Activated CD8-positive, alpha-beta T cell treated with anti-CD3 and anti-CD28 coated beads, Interleukin-2, amount 10 ng/mL, durations not matched to agents 7 days and 5 days (primary cell): ENCODE measurements at places on chromosomes 3 and 15. TPM values are rescaled to one million over a fixed set of nuclear protein-coding genes. Genes with fewer than 3 reads are reported as not detected.

- DNase-seq = no peak
Observed at GRCh38 chr15:80093854-80094418, 34.5 kb downstream of the ZFAND6 start.

GRCh38 chr3:72006631-72007556 lies 221.9 kb upstream of the PROK2 start:
- DNase-seq = no peak

GRCh38 chr15:68775671-68776476 lies 44.8 kb downstream of the ANP32A start:
- DNase-seq = no peak

DNA sequence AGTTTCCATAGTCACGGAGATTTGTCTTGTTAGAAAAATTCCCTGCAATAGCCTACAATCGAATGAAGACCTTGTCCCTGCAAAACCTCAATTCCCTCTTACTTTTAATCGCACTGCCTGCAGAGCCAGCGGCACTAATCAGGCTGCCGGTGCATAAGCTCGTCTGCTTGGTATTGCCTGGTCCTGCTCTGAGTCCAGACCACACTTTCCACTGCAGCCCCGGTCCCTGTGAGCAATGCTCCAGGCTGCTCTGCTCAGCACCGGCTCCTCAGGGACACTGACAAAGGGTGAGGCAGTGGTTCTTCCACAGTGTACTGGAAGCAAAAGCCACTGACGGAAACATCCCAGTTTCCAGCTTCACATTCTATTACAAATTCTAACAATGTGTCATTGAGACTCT lies 164.3 kb downstream of the OCA2 start:
- no peak for DNase-seq

GRCh38 chr15:40338041-40338657 lies 2.6 kb downstream of the CCDC9B start:
- DNase-seq = peak; percentile 83

- DNase-seq = no peak
Observed at GRCh38 chr15:35933531-35933930, 387.6 kb upstream of the DPH6 start.

DNA sequence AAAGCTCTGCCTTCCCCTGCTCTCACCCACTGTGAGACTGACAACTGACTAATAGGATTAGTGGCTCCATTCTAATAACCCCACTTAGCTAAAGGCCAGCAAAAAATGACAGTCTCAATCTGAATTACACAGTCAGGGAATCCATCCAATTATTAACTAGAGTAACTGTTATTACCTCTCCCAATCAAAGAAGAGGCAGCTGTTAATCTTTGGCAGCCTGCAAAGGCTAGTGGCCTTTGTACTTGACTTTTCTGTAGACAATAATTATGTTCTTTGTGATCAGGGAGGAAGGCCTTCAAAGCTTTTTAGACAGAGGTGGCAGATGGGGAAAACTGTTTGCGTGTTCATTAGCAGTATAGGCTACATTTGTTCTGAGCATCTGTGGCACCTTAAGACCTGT lies 177.7 kb downstream of the ISL2 start:
- DNase-seq = no peak

- no peak for DNase-seq
Observed at GRCh38 chr15:37572401-37572800, 362.0 kb upstream of the TMCO5A start.

DNA sequence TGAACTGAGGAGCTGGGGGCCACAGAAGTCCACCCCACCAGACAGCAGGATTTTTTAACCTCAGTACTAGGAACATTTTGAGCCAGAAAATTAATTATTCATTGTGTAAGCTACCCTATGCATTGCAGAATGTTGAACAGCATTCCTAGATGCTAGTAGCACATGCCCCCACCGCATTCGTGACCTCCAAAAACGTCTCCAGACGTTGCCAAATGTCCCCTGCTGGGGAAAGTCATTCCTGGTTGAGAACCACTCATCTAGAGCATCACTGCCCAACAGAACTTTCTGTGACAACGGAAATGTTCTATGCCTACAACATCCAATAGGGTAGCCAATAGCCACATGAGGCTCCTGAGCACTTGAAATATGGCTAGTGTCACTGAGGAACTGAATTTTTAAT lies 333.5 kb downstream of the FOXP1 start:
- DNase-seq = no peak

GRCh38 chr15:100596792-100597191 lies 5.2 kb downstream of the LINS1 start:
- peak; percentile 98 for DNase-seq

GRCh38 chr3:73787620-73788019 lies 162.9 kb upstream of the PDZRN3 start:
- no peak for DNase-seq

GRCh38 chr3:61805510-61806080 lies 244.2 kb downstream of the PTPRG start:
- DNase-seq = no peak

GRCh38 chr3:159879598-159879997 lies 109.0 kb upstream of the IL12A start:
- DNase-seq = no peak

- no peak for DNase-seq
Observed at GRCh38 chr3:177563243-177563780, 366.0 kb upstream of the TBL1XR1 start.

DNA sequence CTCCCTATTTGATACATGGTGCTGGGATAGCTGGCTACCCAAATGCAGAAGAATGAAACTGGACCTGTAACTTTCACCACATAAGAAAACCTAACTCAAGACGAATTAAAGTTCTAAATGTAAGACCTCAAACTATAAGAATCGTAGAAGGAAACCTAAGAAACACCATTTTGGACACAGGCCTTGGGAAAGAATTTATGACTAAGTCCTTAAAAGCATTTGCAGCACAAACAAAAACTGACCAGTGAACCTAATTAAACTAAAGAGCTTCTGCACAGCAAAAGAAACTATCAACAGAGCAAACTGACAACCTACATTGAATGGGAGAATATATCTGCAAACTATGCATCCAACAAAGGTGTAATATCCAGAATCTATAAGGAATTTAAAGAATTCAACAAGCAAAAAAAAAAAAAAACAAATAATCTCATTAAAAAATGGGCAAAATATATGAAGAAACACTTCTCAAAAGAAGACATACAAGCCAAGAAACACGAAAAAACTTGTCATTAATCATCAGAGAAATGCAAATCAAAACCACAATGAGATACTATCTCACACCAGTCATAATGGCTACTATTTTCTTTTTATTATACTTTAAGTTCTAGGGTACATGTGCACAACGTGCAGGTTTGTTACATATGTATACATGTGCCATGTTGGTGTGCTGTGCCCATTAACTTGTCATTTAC lies 37.0 kb downstream of the HDGFL3 start:
- no peak for DNase-seq

DNA sequence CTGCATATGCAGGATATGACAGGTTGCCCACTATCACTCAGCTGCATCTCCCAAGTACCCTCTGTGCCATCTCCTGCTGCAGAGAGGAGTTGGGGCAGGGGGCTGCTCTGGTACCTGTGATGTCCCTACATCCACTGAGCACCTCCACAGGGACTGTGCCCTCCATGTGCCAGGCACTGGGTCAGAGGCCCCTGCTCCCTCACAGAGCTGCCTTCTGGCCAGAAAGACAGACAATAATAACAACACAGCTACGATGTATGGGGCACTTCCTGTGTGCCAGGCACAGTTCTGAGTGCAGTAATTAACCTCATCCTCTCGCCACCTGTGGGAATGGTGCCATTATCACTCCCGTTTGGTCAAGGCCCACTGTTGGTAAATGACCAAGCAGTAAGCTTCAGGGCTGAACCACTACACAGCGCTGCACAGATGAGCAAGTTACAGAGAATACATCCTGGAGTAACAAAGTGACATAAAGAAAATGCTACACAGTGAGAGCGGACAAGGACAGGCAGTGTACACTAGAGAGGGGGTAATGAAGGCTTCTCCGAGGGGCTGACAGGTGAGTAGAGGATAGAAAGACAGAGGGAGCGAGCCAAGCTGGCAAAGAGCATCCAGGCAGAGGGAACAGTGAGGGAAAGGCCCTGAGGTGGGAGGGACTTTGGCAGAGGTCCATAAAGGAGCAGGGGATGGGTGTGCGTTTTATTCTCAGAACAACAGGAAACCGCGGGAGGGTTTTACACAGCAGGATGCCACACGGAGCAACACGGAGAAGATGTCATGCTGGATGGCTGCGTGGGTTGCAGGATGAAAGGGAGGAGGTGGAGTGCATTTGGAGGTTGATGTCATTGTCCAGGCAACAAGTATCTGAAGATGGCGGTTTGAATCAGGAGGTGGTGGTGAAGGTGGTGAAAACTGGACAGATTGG lies 13.6 kb downstream of the WNT7A start:
- DNase-seq = peak; percentile 65

- no peak for DNase-seq
Observed at GRCh38 chr15:89999676-90000185, 1.4 kb upstream of the ZNF710 start.

- no peak for DNase-seq
Observed at GRCh38 chr3:4824926-4825325, 154.3 kb upstream of the BHLHE40 start.

DNA sequence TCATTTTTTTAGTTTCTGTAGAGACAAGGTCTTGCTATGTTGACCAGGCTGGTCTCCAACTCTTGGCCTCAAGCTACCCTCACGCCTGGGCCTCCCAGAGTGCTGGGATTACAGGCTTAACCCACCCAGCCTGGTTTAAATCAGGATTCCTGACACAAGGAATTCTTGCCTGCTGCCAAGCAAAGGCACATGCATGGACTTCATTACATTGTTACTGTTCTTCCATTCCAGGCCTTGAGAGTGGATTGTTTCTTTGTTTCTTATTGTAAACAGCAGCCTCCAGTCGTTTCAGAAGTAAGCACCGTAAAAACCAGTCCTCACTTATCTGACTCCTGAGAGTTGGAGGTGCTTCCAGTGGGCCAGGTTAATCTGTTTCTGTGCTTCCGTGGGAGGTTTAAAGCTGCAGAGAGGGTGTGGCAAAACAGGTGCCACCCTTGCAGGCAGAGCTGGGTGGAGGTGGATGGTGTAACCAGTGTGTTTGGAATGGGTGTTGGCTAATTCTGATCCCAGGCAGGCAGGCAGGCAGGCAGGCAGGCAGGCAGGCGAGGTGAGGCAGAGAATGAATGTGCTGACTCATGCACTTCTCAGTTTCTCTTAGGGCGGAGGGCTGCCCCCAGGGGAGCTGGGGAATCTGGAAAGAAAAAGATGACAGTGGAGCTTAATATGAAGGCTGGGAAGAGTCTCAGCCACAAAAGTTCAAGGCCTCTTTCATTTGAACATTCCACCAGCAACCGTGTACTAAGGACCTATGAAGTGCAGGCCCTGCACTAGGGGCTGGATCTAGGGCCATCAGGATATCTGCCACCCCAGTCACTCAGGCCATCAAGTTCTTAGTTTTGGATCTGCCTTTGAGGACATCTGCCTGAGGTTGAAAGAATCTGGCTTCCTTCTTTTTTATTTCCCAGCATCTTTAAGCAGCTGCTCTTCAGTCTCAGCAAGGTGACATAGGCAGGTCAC lies 37.0 kb upstream of the CDCP1 start:
- no peak for DNase-seq

DNA sequence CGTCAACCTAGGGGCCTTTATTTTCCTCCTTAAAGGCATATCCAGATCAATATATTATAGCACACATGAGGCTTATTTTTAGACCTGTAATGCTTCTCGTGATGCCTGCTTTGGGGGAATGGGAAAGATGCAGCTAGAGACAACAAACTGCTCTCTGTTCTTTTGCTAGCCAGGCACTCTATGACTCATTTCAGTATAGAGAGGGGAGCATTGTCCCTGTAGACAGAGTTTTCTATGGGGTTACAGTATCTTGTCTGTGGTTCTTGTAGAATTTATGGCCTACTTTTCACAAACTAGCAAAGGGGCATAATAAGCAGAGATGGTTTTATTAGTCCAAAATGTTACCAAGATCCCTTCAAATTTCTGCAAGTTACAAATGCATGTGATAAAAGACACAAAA lies 305.6 kb downstream of the LSAMP start:
- DNase-seq = no peak

DNA sequence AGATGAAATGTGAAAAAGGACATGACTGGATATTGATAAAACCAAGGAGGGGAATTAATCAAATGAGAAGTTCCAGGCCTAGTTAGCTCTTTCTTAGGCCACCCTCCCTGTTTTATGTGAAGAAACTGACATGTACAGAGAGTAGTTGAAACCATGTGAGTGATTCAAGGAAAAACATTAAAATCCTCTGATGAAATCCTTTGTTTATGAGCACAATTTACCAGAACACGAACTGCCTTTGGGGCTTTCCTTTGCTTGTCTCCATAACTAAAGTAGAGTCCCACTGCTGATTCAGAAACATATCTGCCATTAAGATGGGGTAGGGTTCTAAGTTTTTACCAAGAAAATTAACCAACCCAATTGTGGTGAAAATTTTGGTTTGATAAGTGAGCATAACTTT lies 558.3 kb downstream of the NR2F2 start:
- DNase-seq = no peak

DNA sequence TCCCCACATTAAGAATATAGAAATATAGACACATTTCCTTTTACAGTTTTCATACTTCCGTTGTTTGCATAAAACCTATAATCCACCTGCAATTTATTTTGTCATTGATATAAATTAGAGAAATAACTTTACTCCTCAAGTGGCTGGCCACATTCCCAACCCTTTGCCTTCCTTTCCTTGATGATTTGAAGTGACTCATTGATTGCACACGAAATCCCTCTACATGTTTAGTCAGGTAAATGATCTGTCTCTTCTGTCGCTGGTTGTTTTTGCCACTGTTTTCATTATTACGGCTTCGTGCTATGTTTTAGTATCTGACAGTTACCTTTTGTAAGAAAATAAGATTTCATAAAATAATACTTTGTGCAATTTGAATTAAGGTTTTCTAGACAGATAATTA lies 272.2 kb upstream of the NR2E3 start:
- DNase-seq = no peak

- no peak for DNase-seq
Observed at GRCh38 chr3:180048840-180049239, 12.1 kb upstream of the PEX5L start.

- no peak for DNase-seq
Observed at GRCh38 chr3:22981166-22981565, 222.0 kb upstream of the UBE2E2 start.

GRCh38 chr15:50624616-50625168 lies 61.9 kb downstream of the TRPM7 start:
- DNase-seq = no peak

GRCh38 chr3:143307613-143308183 lies 188.1 kb downstream of the CHST2 start:
- peak; percentile 25 for DNase-seq

Gene KCTD6
- total RNA-seq = 6.2 TPM

Gene WWTR1
- total RNA-seq = 0.53 TPM

Gene ANKRD34C
- total RNA-seq = not detected

Gene CXCR6
- total RNA-seq = 26.5 TPM

Gene TRANK1
- total RNA-seq = 49.3 TPM

Gene ZNF148
- 39.6 TPM for total RNA-seq

Gene INSYN1
- not detected for total RNA-seq

Gene ALG3
- total RNA-seq = 43.8 TPM

Gene KCNMB2
- total RNA-seq = not detected

Gene PIERCE2
- total RNA-seq = not detected

Gene WDR49
- total RNA-seq = not detected

Gene ALDH1A3
- not detected for total RNA-seq

Gene POTEB2
- not detected for total RNA-seq

Gene CCDC50
- total RNA-seq = 7.6 TPM

Gene HRH1
- 0.18 TPM for total RNA-seq

Gene OR5K2
- total RNA-seq = not detected

Gene ADCY5
- total RNA-seq = not detected

Gene GUCA1C
- not detected for total RNA-seq

Gene IMPG2
- 0.29 TPM for total RNA-seq

Gene TMEM40
- total RNA-seq = not detected

Gene FSD2
- not detected for total RNA-seq
